ENCODE measurements at places on chromosomes 7 and 10.

GRCh38 chr10:87045434-87045938 lies 25.4 kb downstream of the FAM25A start:
- DNase-seq: no peak

DNA sequence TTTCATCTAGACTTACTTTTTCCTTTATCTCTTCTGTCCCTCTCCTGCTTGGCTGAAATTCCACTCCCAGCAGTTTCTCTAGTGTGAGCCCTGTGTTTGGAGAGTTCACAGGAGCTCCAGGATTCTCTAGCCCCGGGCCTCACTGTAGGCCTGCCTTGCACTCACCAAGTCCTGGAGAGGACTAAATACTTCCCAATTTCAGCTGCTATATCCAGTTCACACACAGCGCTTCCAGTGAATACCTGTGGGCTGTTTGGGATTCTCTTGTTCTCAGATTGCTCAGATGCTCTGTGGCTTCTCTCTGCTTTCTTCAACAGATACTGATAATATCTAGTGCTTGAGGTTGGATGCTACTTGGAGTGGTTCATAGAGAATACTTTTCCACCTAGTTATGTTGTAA lies 46.0 kb downstream of the MINPP1 start:
- DNase-seq: no peak

- peak; percentile 3 for DNase-seq
These were observed 35.9 kb upstream of the CACNB2 start for GRCh38 chr10:18104223-18104872.

GRCh38 chr7:75711656-75712514 lies 26.9 kb downstream of the HIP1 start:
- DNase-seq: no peak

GRCh38 chr10:92834331-92834730 lies 14.0 kb upstream of the EXOC6 start:
- DNase-seq: no peak

DNA sequence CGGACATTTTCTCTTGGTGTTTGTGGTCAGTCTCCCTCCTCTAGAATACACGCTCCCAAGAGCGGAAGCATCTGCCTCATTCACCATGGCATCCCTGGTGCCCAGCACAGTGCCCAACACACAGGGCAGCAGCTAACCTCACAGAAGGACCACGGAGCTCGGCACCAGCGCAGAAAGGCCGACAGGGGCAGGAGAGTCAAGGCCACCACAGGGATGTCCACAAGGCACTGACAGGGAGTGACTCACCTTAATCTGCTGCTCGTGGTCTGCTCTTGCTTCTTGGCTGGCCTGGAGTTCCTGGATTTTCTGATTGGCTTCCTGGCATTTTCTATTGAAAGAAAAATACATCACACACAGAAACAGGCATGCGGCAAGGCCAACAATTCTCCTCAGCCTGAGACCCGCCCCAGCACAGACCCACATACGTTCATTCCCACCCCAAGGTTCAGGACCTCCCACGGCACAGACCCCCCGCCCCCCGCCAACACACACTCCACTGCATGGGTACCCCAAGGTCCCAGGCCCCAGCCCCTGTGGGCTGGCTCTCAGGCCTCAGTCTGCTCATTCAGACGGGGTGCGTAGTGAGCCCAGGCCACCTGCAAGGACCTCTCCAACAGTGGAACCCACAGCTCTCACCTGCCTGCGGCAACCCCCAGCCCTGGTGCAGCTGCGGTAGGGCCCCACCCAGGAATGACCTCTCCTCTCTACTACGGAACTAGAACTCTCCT lies 14.9 kb downstream of the MAD1L1 start:
- DNase-seq: no peak

- no peak for DNase-seq
These were observed 112.4 kb downstream of the CDK6 start for GRCh38 chr7:92723943-92724342.

GRCh38 chr10:72665925-72666324 lies 26.0 kb upstream of the MCU start:
- no peak for DNase-seq

GRCh38 chr7:50474382-50475160 lies 24.4 kb upstream of the FIGNL1 start:
- DNase-seq: no peak

GRCh38 chr10:131402771-131403650 lies 91.5 kb upstream of the TCERG1L start:
- DNase-seq: no peak

DNA sequence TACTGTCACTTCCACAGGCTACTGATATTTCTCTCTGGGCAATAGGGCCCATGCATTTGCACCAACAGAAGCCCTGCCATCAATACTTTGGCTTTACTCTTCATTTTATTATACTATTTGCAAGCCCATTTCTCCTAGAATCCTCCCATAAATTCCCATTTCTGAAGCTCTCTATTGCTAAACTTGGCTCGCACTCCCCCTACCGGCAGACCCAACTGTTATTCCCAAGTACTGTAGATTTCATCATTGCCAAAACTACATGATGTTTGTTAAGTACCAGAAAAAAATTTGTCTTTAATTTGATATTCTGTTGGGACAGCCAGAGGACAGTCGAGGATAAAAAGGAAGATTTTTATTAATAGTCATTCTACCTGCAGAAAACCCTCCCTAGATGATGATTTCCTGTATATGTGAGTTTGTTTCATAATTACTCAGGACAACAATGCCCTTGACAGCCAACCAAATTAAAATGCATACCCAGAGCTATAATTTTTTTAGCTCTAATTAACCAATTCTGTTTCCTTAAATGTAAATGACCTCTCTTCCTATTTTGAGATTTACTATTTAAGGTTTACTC lies 298.6 kb downstream of the REEP3 start:
- DNase-seq: no peak

- DNase-seq: no peak
These were observed 12.1 kb upstream of the DLX6 start for GRCh38 chr7:96993094-96993865.

- no peak for DNase-seq
These were observed 544 bp downstream of the GPRIN2 start for GRCh38 chr10:46555713-46556514.

GRCh38 chr10:6542999-6543430 lies 37.1 kb downstream of the PRKCQ start:
- peak; percentile 44 for DNase-seq

GRCh38 chr10:125520968-125521367 lies 162.0 kb downstream of the TEX36 start:
- DNase-seq: no peak

- no peak for DNase-seq
These were observed 381.9 kb downstream of the ZWINT start for GRCh38 chr10:55979203-55979602.

- DNase-seq: no peak
These were observed 327.9 kb downstream of the SFMBT2 start for GRCh38 chr10:7082967-7083366.

DNA sequence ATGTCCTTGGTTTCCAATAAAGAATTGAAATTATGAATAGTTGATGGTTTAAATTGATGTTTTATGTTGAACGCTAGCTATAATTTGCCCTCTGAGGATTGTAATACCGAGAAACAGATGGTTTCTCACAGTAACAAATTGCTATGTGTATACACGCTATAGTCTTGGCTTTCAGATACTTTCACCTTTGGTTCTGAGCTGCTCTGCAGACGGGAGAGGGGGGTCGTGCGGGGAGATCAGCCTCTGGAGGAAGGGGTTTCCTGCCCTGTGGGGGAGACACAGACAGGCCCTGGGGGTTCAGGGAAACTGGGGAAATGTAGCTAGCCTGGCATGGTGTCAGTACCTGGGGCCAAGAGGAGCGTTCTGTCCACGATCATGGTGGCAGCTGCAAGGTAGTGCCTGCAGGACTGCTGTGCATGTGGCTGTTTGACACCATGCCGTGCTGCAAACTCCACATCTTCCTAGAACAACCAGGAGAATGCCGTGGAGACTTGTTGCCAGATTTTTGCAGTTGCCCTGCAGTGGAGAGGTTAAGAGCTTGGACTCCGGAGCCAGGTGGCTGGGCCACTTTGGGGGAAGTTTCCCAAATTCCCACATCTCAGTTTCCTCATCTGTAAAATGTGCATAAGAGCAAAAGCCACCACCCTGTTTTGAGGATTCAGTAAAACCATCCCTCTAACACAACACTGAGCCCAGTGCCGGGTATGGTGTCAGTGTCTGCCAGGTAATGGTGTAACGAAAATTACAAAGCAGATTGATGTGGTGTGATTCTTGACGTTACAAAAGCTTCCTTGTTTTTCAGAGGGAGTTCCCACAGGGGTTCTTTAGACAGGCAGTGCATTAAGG lies 167.9 kb downstream of the CUX1 start:
- DNase-seq: no peak

- DNase-seq: no peak
These were observed 221.2 kb downstream of the PLXNA4 start for GRCh38 chr7:132355048-132355447.

GRCh38 chr10:12350167-12350872 lies 973 bp downstream of the CAMK1D start:
- DNase-seq: peak; percentile 44

- no peak for DNase-seq
These were observed 37.2 kb upstream of the ACSL5 start for GRCh38 chr10:112336556-112337201.

DNA sequence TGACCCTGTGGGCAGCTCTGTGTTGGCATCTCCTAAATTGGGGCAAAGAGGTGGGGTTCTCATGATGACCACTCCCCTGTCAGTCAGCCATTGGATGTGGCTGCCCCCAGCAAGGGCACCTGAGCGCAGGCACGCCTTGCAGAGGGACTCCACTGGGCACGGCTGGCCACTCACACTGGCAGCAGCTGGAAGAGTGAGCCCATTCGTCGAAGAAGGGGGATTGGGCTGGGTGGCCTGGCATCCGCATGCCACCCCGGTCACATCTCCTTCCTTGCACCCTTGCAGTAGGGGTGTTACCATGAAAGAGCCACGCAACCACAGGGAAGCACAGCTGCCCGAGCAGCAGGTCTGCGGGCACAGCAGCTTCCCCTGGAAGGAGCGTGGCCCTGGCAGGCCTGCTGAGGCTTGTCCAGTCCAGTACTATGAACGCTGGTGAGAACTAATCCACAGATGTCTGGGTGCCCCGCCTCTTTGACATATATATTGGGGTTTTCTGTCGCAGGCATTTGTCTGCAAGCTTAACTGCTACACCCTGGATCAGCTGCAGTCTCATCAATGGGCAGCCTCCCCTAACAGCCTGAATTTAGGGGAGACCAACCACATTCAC lies 25.7 kb upstream of the GRB10 start:
- no peak for DNase-seq

GRCh38 chr10:124323806-124324205 lies 94.9 kb downstream of the OAT start:
- no peak for DNase-seq

- no peak for DNase-seq
These were observed 1.7 kb upstream of the HMX2 start for GRCh38 chr10:123146013-123146893.

- DNase-seq: no peak
These were observed 3.3 kb upstream of the TBXAS1 start for GRCh38 chr7:139825666-139826290.

DNA sequence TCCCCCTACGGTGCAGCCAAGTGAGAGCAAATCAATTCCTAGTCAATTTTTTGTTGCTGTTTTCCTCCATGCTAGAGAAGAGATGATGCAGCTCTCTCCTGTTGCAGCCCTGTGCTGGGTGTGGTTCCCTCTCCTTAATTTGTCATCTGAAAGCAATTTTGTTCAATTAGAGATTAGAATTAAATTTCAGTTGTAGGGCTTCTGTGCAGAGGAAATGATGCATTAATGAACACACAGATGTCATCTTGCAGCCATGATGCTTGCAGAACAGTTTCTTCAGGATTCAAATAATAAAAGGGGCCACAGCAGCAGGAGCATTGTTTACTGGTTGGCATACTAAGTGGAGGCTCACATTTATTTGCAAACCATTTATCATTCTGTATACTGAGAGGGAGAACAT lies 266.0 kb downstream of the AUTS2 start:
- no peak for DNase-seq

GRCh38 chr7:54483523-54483922 lies 58.7 kb upstream of the VSTM2A start:
- no peak for DNase-seq

- DNase-seq: no peak
These were observed 77.1 kb downstream of the ABCC2 start for GRCh38 chr10:99859585-99859984.

DNA sequence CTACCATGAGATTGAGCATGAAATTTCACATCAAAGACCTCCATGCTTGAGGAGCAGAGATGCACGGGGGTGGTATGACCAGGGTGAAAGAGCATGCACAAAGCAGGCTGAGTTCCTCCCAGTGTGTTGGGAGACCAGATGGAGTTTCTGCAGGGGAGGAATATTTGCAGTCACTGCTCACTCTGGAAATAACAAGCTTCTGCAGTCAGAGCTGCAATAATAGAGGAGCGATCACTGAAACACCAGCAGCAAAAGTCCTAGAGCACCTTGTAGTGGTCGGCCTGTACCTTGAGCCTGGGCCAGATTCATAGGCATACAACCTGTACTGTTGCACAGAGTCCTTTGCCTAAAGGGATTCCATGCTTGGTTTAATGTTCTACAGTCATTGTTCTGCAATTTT lies 184.5 kb upstream of the SP8 start:
- DNase-seq: no peak

DNA sequence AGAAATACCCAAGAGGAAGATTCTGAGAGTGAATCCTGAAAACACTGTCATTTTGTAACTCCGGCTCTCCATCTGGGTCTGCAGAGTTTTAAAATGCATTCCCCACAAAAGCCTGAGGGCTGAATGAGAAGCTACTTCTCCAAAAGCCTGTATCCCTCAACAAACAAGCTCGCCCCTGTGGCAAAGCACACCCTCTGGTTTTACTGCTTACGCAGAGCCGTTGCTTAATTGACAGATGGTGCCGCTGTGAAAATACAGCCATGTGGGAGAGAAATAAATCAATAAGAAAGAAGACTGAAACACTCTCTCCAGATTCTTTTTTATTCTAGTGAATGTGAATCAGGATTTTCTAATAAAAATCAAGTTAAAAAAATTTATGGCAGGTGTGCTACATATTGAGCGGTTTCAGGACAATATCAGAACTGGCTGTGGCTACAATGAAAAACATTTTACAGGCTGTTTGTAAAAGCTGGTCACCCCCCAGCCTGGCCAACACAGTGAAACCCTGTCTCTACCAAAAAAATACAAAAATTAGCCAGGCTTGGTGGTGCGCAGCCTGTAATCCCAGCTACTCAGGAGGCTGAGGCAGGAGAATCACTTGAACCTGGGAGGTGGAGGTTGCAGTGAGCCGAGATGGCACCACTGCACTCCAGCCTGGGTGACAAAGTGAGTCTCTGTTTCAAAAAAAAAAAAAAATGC lies 32.5 kb downstream of the C7orf33 start:
- no peak for DNase-seq

- no peak for DNase-seq
These were observed 125.6 kb upstream of the CDK6 start for GRCh38 chr7:92961961-92962360.

Measured in T follicular helper cell (primary cell).